Tibial nerve (tissue), 4 donors: ENCODE measurements at places on chromosomes 13 and 19. TPM values are rescaled to one million over a fixed set of nuclear protein-coding genes. Genes with fewer than 3 reads are reported as not detected.
A peak's percentile ranks its signal among the peaks of the same experiment; 100 is the strongest.

- no peak for DNase-seq
Observed at GRCh38 chr13:108980237-108980636, 350.8 kb downstream of the MYO16 start.

GRCh38 chr19:13012690-13013608 lies 17.7 kb downstream of the NFIX start:
- DNase-seq, result peak; percentile 65

GRCh38 chr13:33634546-33634982 lies 183.4 kb upstream of the RFC3 start:
- no peak for DNase-seq

- DNase-seq, result peak; percentile 80
Observed at GRCh38 chr19:8373867-8374813, 10.2 kb downstream of the ANGPTL4 start.

GRCh38 chr13:36211567-36211966 lies 2.8 kb downstream of the SOHLH2 start:
- no peak for DNase-seq

DNA sequence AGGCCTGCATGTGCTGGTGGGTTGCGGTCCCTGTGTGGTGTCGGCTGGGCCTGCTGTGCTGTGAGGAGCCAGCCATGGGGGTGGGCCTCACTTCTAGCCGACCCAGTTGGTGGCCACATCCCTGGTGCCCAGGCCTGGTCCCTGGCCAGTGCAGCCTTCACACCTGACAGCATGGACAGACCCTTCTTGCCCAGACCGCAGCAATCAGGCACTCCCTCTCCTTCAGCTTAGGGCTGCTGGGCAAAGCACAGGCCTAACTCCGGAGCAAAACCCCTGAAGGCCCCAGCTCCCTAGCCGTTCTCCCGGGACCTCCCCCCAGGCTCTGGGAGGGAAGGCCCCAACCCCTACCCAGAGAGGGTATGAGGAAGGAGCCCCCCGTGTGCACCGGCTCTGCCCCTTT lies 6.6 kb upstream of the MCF2L start:
- DNase-seq, result no peak

Gene AP3D1
- total RNA-seq, result 75.2 TPM

Gene CARM1
- total RNA-seq, result 14.2 TPM

Gene ZNF823
- 8.7 TPM for total RNA-seq

Gene CPAMD8
- total RNA-seq, result 16.8 TPM

Gene KASH5
- not detected for total RNA-seq

Gene SERPINE3
- not detected for total RNA-seq
